ELF-1 (cell line): ENCODE measurements at places on chromosomes 1 and 21.

DNA sequence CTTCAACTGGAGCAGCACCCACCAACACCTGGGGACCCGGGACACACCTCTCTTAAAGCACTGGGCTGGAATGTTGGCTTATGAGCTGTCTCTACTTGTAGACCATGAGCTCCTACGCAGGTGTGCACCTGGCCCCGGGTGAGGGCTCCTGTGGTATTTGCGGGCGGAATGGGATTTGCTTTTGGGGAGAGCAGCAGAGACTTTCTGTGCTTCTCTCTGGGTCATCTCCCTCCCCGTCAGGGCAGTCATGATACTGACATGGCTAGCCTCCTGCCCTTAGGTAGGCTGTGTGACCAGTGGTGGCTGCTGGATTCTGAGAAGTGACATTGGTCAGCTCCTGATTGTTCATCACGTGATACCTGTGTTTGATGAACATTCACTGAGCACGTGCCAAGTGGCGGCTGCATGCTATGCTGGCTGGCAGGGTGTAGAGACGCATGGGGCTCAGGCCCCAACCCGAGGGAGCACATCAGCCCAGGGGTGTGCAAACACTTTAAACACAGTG lies 9.0 kb upstream of the ZBTB21 start:
- DNase-seq, result no peak

DNA sequence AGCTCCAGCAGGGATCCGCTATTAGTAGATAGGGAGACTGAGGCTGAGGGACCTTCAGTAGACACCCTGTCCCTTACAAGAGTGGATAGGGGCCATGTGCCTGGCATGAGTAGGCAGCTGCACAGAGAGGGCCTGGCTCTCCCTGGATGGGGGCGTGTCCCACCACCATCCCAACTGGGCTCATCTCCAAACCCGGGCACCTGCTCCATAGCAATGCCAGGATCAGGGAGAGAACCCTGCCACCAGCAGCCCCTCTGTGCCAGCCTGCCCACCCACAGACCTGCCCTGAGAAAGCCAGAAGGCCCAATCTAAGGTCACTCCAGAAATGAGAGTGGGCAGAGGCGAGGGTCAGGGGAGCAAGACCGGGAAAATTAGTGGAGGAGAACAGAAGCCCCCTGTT lies 121.3 kb downstream of the GRIK3 start:
- no peak for DNase-seq

DNA sequence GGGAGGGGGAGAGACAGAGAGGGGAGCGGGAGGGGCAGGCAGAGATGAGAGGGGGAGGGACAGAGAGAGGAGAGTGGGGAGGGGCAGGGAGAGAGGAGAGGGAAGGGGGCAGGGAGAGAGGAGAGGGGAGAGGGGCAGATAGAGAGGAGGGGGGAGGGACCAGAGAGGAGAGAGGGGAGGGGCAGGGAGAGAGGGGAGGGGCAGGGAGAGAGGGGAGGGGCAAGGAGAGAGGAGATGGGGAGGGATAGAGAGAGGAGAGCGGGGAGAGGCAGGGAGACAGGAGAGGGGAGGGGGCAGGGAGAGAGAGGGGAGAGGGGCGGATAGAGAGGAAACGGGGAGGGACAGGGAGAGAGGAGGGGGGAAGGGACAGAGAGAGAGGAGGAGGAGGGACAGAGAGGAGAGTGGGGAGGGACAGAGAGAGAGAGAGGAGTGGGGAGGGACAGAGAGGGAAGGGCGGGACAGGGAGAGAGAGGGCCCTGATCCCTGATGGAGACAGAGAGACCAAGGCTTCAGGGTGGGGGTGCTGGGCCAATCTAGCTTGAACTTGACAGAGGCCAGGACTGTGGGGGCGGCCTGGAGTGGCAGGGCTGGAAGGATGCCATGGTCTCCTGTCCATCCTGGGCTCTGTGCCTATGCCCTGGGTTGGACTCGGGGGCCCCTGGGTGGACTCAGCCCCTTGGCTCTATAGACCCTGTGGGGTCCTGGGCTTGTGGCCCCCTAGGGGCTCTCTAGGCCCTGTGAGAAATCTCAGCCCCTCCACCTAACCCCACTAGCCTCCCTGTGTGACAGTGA lies 43.6 kb downstream of the DMRTB1 start:
- no peak for DNase-seq

GRCh38 chr1:147243841-147244240 lies 1.4 kb downstream of the CHD1L start:
- DNase-seq, result no peak

DNA sequence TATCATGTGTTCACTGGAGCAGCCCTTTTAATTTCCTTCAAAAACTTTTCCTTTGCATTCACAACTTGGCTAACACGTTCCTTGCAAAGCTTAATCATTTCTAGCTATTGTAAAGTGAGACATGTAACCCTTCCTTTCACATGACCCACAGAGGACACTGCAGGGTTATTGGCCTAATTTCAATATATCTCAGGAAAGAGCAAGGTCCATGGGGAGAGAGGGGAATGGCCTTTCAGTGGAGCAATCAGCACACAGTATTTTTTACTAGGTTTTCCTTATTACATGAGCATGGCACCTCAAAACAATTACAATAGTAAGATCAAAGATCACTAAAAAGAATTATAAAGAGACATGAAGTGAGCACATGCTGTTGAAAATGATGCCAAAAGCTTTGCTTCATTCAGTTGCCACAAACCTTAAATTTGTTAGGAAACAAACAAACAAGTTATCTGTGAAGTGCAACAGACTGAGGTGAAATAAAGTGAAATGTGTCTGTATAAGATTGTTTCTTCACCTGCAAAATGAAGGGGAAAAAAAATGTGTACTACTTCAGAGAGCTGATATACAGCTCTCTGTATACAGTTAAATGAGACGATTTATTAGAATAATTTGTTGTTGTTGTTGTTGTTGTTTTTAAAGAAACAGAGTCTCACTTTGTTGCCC lies 61.5 kb downstream of the EIF4G3 start:
- no peak for DNase-seq

- no peak for DNase-seq
Measured at GRCh38 chr1:209038735-209039134, 544.8 kb upstream of the CAMK1G start.

DNA sequence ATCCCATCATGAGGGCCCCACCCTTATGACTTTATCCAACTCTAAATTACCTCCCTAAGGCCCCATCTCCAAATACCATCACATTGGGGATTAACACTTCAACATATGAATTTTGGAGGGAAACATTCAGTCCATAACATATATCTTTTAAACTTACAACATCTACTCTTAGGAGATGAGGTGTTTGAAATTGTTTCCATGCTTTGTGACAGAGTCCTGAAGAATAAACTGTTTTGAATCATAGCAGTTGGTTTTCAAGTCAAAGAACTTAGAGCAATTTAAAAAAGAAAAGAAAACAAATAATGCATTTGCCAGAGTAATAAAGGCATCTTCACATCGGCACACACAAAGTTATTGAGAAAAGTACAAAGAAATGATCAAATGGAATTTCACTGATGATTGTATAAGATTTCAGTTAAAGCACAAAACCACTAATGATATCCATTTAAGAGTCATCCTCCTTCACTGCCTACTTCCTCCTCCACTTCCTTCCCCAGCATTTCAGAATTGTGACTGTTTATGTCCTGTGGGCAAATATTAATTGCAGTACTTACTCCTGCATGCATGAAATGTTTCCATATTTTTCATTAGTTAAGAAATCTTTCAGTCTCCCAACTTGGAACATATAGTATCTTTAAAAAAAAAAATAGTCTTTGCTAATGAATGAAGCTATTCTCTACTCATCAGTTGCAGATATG lies 202.0 kb downstream of the LRRC40 start:
- DNase-seq, result no peak

GRCh38 chr1:4603295-4604110 lies 50.9 kb upstream of the AJAP1 start:
- peak; percentile 83 for DNase-seq

GRCh38 chr21:30240661-30241060 lies 24.8 kb upstream of the CLDN8 start:
- no peak for DNase-seq

- no peak for DNase-seq
Measured at GRCh38 chr1:193448682-193449461, 262.5 kb upstream of the B3GALT2 start.

DNA sequence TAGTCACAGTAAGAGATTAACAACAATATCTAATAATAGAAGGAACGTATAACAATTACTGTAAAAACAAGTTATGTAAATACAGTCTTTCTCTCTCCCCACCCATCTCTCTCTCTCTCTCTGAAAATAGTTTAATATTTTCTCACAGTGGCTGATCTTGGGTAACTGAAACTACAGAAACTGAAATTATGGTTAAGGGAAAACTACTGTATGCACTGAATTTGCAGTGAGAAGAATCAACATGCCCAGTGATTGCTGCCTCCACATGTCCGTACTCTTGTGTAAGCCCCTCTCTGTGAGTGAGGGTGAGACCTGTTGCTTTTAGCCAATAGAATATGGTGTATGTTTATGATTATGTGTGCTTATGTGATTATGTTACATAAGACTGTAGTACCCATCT lies 1.6 kb downstream of the KRTAP6-1 start:
- no peak for DNase-seq

- no peak for DNase-seq
Measured at GRCh38 chr1:28123461-28123961, 35.1 kb upstream of the EYA3 start.

GRCh38 chr1:67339623-67340343 lies 32.1 kb downstream of the IL12RB2 start:
- no peak for DNase-seq

- DNase-seq, result no peak
Measured at GRCh38 chr1:160244209-160244608, 18.1 kb downstream of the DCAF8 start.

DNA sequence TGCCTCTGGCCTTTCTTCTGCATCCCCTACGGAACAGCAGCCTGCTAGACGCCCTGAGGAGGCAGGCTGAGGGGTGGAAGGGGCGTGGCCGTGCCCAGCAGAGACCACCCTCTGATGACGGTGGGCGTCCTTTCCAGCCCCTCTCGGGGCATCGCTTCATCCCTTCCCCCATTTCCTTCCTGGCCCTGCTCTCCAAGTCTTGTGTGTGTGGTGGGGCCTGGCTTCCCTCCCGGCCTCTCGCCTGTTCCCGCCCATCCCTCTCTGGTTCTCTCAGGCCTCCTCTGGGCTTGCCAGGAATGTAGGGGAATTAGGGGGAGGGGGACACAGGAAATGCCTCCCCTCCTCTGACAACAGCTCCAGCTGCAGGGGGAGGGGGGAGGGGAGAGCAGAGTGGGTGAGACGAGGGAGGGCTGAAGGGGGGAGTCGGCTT lies 51.1 kb downstream of the SKI start:
- DNase-seq, result peak; percentile 98

GRCh38 chr1:14535619-14536355 lies 62.7 kb upstream of the KAZN start:
- no peak for DNase-seq

DNA sequence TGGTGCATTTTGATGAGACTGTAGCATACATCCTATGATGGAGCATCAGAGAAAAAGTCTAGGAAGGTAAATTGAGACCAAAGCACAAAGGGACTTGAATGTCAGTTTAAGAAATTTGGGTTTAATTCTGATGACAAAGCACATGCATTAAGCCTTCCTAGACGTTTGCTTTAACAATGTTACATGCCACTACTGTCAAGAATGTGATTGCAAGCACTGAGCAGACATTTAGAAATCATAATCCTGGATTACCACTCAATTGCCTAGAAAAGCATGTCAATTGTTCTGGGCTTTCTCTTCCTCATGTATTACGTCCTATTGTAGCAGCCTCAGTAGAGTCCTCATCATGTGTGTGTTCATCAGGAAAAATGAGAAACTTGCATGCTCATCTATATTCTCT lies 117.1 kb downstream of the ZNF281 start:
- DNase-seq, result no peak

GRCh38 chr1:210415846-210416448 lies 87.2 kb downstream of the HHAT start:
- peak; percentile 14 for DNase-seq

DNA sequence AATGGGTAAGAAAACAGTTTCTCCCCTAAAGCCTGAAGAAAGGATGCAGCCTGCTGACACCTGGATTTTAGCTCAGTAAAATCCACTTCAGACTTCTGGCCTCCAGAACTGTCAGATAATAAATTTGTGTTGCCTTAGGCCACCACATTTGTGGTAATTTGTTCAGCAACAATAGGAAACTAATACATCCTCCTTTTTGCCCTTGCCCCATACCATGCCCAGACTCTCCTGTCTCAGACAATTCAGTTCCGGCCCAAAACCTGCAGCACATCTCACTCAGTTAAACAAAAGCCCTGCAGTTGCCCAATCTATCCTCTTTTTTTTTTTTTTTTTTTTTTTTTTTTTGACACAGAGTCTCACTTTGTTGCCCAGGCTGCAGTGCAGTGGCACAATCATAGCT lies 25.8 kb downstream of the SMIM12 start:
- no peak for DNase-seq

GRCh38 chr1:240314845-240315801 lies 223.4 kb downstream of the FMN2 start:
- no peak for DNase-seq

- no peak for DNase-seq
Measured at GRCh38 chr1:165565751-165566490, 22.1 kb downstream of the LRRC52 start.

- peak; percentile 67 for DNase-seq
Measured at GRCh38 chr1:115183158-115183557, 93.9 kb upstream of the TSPAN2 start.

- no peak for DNase-seq
Measured at GRCh38 chr1:25487628-25488027, 55.8 kb upstream of the LDLRAP1 start.

DNA sequence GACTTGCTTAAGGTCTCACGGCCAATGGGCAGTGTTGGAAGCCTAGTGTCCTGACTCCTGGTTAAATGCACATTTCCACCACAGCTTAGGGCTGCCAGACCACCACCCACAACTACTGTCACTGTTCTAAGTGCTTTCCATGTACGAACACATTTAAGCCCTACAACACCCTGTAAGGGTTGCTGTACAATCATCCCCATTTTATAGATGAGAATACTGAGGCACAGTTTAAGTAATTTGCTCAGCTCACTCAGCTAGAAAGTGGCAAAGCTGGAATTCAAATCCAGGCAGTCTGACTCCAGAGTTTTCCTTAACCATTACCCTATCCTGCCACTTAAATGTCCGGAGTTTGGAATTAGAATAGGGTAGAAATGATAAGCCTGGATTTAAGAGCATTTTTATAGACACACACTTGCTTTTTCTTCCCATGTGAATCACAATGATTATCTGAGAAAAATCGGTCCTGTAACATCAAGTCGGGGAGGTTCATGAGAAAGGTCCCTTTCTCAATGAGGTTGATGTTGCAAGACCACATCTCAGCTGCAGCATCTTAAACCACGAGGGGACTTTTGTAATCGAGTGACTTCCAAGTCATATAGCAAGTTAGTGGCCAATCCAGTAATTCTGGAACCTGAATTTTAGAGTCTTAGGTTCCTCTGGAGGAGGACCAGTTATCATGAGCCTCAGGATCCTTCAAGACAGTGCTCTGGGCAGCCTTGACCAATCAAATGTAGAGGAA lies 8.6 kb downstream of the E2F2 start:
- DNase-seq, result no peak
